ENCODE measurements at places on chromosomes 16 and 17.
A peak's percentile ranks its signal among the peaks of the same experiment; 100 is the strongest.

GRCh38 chr16:14378131-14378551 lies 251.9 kb downstream of the PARN start:
- DNase-seq = no peak

DNA sequence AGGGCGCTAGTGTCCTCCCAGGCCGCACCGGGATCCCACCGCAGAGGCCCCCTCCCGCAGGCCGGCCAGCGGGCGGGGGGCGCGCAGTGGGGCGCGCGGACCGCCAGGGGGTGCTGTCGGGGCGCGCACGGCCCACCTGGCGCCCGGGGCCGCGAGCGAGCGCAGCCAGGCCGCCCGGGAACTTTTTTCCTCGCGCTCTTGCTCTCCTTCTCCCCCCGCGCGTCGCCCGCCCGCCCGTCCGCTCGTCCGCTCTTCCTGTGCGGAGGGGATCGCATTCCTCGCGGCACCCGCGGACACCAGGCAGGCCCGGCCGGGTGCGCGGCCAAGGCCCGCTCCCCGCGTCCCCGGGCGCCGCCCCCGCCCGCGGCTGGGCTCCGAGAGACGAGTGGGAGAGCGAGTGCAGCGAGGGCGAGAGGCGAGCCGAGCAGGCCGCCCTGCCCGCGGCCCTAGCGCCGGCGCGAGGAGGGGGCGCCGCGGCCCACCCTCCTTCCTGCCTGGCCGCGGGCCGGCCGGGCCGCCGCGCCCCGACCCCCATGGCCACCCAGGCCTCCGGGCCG lies at the start of gene RAI1:
RAI1 (plus strand) TSS at position 272 of the 557 bp plus-strand sequence. CDS start 111,491 bp downstream, outside the sequence.
- DNase-seq = peak; percentile 42

DNA sequence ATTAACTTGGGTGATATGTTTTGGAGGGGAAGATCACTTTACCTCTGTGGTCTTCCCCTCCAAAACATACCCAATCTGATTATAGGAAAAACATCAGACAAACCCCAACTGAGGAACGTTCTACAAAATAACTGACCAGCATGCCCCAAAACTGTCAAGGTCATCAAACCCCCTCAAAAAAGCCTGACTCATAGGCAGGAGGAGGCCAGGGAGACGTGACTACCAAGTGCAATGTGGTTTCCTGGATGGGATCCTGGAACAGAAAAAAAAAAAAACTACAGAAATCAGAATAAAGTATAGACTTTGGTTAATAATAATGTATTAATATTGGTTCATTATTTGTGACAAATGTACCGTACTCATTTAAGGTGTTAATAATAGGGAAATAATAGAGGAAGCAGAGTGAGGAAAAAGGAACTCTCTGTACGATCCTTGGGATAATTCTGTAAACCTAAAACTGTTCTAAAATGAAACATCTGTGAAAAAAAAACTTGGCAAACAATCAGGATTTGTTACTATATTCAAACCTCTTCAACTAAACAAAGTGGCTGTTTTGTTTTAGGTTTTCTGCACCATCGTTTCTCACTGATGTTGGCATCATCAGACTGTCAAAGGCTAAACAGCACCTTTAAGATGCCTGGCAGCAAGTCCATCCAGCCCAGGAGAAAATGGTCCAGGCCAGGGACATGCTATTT lies 266.7 kb upstream of the SDK2 start:
- DNase-seq = no peak

DNA sequence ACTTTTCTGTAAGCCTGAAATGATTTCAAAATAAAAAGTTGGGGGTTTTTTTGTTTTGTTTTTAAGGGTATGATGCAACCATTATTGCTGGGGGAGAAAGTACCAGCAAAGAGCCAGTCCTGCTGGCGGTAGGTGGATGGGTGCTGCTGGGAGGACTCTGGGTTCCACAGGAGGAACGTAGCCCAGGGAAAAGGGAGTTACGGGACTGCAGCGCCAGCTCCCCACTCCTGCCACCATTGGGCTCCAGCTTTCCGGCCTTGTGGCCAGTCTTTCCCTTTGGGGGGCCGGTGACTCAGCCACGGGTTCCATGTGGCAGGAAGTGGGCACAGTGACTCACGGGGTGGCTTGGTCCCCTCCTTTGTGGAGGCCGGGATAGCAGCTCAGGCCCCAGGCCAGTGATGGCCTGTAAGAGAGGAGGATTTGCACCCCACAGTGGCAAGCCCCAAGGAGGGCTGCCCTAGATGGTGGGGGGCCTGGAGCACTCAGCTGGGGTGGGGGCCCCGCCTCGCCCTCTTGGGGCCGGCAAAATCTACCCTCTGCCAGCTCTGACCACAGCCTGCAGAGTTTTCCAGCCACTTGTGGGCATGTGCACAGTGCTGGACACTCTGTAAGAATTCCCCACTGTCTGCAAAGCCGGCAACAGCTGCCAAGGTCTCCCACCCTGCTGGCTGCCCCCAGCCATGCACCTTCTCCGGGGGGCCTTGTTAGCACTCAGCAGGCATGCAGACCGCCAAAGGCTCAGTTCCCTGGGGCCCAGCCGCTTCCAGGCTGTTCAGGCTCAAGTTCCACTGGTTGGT lies 30.4 kb downstream of the SOCS3 start:
- DNase-seq = no peak

DNA sequence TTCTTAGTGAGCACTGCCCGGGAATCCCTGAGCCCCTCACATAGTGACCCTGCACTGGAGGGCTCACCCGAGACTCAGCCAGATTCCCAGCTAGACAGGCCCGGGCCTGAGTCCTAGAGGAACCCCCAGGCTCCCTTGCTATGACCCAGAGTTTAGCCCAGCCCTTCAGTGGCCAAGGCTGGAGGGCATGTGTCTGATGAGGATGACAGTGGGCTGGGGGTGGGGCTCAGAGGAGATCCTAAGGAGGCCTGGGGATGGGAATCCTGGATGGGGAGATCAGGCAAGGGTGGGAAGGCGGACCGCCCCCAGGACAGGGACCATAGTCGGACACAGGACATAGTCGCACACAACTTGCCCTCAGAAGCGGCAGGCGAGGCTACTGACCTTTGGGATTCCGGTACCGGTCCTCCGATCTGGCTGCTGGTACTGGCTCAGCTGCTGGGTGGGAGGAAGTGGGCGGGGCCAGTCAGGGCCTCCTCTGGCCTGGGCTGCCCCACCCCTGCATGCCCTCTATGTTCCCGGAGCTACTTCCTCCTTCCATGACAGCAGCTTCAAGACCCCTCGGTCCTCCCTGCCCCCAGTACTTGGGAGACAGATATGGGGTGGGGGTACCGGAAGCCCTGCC lies 1.1 kb downstream of the CD79B start:
- no peak for DNase-seq

GRCh38 chr17:82031885-82032627 lies 578 bp downstream of the RAC3 start:
- DNase-seq = no peak

DNA sequence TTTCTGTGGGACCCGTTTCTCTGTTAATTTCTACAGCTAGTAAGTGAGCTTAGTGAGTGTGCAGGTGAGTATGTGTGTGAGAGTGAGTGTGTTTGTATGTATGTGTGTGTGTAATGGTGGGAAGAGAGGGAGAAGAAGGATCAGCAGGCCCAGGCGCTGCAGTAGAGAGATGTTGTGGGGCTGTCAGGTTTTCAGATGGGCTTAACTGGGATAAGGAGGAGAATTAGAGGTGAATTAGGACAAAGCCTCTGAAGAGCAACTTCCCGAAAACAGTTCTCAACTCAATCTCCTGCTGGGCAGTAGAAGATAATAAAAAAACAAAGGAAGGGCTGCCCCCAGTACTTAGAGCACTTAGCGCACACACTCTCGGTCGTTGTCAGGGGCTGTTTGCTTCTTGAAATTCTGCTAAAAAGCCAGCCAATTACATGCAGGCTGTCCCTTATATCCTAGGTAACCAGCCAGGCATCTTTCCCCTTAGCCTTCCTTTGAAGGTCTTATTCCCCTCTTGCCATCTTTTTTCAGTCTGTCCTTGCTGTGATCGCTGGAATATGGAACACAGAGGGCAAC lies 63.4 kb downstream of the CLEC16A start:
- no peak for DNase-seq

- no peak for DNase-seq
Measured at GRCh38 chr17:77698903-77699623, 259.4 kb upstream of the TNRC6C start.

DNA sequence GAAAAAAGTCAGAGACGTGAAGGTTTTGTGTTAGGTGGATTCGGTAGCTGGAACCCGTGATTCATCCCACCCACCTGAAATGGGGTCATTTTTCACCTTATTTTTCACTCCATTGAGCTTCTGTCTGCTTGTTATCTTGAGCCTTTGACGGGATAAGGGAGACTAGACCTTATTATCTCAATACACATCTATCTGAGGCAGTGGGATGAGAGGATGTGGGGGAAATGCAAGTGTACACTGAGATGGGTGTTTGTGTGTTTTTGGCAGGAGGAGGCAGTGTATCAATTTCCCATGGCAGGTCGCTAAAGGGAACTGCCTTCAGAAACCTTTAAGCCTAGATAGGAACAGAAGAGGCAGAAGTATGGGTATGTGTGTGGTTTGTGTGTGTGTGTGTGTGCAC lies 6.2 kb upstream of the NOG start:
- no peak for DNase-seq

DNA sequence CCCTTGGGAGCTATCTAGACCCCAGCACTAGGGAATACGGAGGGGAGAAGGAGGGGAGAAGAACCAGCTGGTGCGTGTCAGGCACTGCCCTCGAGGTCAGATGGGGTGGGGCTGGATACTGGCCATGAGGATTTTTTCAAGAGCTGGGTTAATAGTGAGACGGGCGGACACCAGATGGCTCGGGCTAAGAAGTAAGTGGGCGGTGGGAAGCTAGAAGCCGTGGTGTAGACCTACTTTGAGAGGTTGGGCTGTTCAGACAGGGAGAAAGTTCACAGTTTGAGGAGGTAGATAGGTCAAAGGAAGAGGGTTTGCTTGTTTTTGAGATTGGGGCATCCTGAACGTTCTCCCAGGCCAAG lies 303.8 kb downstream of the SEC14L1 start:
- no peak for DNase-seq

DNA sequence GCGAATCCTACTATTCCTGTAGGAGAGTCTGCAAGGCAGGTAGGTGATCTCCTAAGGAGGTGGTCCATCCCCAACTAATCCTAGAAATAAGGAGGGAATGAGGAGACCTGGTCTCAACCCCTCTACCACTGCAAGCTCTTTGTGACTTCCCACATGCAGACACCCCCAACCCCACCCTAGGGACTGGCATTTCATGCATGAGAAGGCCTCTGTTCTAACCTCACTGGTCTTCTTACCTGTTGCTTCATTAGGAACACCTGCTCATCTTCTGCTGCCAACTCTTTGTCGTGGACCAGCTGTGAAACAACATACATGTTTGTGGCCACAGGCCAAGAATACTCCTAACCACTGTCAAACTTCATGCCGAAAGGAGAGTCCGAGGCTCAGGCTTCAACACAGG lies 22.6 kb downstream of the DYNC1LI2 start:
- no peak for DNase-seq

- no peak for DNase-seq
Measured at GRCh38 chr16:25867041-25867440, 175.3 kb downstream of the HS3ST4 start.

DNA sequence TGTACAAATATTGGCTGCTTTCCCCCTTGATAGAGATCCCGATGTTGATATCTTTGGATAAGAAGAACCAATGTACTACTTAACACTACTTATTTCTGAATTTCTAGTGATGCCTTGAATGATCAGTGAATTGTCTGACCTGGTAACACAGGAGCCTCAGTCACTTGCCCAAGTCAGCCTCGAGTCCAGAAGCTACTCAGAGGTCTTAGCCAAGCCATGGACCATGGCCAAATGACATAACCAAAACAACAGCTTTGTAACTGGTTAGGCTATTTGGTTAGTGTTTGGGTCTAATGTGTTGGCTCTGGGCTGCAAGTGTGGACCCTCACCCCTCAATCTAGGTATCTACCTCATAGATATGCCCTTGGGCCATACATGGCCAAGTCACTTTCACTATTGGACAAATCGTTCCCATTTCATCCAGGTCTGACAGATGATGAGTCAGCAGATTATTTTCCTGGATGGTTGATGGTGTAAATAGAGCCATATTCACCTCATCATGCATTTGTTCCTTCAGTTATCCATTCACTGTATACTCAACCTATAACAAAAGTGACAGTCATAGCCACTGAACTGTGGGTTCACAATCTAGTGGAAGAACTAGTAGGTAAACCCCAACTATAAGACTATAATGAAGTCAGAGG lies 3.5 kb downstream of the RBFOX1 start:
- no peak for DNase-seq

- DNase-seq = no peak
Measured at GRCh38 chr16:67264277-67264676, 15.1 kb upstream of the PLEKHG4 start.

- no peak for DNase-seq
Measured at GRCh38 chr17:58277802-58278595, 2.7 kb downstream of the MPO start.

- DNase-seq = peak; percentile 5
Measured at GRCh38 chr17:41917679-41918313, 955 bp downstream of the ACLY start.

GRCh38 chr16:50265716-50266336 lies 525 bp upstream of the ADCY7 start:
- no peak for DNase-seq

DNA sequence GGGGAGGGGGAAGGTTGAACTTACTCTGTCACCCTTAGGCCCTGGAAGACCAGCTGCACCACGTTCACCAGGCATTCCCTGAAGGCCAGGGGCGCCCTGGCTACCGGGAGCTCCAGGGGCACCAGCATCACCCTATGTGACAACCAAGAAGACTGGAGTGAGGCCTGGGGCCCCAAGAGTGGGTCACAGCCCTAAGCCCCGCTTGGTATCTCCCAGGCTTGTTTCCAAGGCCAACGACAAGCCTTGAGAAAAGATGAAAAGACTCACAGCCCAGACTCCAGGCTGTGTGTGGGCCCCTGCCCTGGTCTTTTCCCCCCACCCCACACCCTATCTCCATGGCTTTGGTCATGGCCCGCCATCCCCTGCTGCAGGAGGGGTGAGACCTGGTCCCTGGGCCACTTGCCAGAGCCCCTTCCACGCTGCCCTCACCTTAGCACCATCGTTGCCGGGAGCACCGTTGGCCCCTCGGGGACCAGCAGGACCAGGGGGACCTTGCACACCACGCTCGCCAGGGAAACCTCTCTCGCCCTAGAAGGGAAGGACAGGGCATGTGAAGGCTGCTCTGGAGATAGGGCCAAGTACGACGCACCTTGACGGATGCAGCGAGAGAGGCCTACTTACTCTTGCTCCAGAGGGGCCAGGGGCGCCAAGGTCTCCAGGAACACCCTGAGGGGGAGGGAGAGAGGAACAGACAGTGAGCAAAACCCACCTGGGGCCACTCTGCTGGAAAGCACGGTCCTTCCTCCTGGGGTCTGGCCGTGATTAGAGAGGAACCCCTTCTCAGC lies 9.9 kb downstream of the COL1A1 start:
- DNase-seq = no peak

DNA sequence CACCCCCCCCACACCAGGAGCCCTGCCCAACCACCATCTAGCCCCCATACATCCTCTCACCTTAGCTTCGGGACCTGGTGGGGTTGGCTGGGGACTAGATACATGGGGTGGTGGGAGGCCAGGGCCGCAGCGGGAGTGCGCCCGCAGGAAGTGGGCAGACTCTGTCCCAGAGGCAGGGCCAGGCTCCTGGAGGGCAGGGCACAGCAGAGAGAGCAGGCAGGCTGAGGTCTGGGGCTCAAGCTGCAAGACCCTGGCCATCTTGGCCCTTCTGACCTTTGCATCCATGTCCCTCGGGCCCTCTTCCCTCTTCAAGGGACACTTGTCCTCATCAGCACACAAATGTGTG lies 2.7 kb downstream of the ENKD1 start:
- no peak for DNase-seq
